ENCODE measurements at places on chromosomes 5 and 9.

DNA sequence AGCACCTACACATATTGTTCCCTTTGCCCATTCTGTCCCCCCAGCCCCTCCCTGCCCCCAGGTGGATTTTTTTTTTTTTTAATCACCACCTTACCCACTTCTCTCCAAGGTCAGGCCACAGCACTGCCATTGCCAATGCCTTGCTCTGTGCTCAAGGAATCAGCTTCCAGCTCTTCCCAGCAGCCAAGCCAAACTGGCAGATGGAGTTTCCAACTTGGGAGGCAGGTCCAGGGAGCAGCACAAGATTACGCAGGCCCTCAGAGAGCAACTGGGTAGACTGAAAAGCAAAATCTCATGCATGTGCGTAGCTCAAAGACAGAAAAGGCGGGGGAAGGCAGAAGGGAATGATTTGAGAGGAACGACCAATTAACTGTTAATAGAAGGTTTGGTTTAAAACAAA is 15.1 kb downstream of the GRHPR start:
- no peak for DNase-seq

DNA sequence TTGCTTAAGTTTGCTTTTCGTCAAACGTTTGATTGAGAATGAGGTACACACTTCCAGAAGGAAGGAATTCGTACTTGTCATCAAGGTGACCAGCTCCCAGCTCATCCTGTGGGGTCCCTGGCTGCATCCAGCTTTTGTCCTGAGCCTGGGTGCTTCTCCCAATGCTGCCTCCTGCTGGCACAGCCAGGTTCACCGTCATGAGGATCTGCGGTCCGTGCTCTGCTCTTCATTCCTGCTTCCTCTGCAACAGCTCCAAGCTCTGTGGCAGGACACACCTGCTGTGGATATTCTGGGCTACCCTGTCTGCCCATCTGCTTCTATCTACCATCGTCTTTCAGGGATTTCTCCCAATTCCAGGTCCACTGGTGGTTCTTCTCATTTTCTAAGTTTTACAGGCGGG is 13.3 kb upstream of the UBE2QL1 start:
- no peak for DNase-seq

GRCh38 chr9:110370315-110370714 is 32.7 kb upstream of the TXNDC8 start:
- DNase-seq = no peak

DNA sequence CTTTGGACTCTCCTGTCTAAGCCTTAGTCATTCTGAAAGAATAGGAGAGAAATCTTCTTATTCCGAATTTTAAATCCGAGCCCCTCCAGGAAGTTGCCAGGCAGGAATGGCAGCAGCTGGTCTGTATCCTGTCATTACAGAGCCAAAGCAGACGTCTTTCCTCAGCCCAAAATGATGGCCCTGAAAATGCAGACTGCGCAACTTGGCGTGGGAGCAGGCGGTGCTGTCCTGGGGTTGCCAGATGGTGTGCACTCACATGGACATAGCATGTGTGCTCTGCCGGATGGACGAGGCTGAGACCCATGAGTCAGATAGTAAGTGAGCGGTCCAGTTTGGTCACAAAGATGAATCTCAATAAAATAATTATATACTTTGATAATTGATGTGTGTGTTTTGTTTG is 410.4 kb downstream of the KCTD16 start:
- no peak for DNase-seq

DNA sequence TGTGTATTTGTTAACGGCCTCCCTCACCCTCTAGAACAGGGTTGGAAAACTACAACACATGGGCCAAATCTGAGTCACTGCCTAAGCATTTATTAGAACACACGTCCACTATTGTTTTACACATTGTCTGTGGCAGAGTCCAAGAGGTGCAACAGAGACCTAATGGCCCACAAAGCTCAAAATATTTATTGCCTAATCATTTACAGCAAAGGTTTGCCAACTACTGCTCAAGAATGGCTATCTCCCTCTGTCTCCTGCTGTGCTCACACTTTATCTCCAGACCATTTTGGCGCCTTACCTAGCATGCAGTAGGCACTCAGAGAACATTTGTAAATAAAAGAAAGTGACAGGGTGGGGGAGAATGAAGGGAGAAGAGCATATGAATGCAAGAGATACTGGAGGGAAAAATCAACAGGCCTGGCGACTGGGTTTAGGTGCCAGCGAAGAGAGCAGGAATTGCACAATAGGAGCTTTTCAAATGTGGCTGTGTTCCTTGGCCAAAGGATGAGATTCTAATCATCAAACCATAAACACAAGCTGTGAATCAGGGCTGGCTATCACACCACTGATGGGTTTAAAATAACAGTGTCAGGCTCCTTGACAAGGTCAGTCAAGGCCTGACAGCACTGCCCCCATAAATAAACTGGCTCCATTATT is 80.3 kb downstream of the EPB41L4A start:
- no peak for DNase-seq

- no peak for DNase-seq
Observed at GRCh38 chr9:97321251-97321650, 13.8 kb downstream of the CCDC180 start.

GRCh38 chr5:140166911-140167310 is 8.1 kb upstream of the CYSTM1 start:
- DNase-seq = peak; percentile 79

GRCh38 chr9:121672986-121673385 is 21.6 kb downstream of the DAB2IP start:
- peak; percentile 35 for DNase-seq

- no peak for DNase-seq
Observed at GRCh38 chr9:117549444-117549843, 134.6 kb upstream of the ASTN2 start.

- peak; percentile 15 for DNase-seq
Observed at GRCh38 chr5:164475339-164475977, 970.0 kb downstream of the MAT2B start.

DNA sequence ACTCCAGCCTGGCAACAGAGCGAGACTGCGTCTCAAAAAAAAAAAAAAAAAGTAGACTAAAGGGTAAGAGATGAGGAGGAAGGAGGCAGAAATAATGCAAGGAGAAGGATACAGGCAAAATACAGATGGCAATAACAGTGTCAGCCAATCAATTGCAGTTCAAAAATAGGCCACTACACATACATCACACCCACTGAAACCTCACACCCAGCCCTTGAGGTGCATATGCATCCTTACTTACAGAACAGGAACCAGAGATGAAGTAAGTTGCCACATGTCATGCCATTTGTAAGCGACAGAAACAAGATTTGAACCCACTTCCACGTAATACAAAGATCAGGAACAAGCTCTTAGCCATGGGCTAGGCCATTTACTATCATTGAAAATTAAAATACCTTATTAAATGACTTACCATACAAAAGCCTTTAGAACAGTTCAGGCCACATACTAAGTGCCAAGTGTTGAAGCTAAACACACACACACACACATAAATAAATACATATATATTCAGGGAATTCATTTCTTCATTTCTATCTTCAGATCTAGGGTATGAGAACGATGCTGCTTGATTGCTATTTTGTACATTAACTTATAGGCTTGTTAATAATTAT is 98.4 kb downstream of the FNBP1 start:
- peak; percentile 66 for DNase-seq

DNA sequence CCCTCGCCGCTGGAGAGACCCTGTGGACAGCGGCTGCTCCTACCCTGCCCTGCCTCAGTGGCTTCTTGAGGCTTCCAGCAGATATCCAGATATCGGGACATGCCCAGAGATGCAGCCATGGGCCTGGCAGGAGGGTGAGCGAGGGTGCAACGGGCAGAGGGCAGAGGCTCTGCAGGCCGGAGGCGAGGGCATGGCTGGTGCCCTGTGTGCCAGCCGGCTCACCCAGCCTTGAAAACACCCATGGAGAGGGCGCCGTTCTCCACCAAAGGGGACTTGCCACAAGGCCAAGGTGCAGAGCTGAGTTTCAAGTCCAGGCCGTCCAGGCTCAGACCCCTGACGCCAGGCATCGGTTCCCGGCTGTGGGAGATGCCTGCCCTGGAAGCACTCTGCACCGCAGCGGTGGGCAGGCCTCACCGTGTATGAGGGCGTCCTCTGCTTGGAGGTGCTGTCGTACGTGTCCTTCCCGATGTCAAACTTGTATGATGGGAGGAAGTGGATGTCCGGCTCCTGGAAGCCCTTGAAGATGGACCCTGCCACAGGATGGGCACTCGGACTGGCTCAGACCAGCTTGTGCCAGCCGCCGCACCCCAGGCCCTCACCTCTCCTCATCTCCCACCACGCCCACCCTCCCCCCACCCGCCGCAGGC is 8.9 kb downstream of the INPP5E start:
- no peak for DNase-seq

DNA sequence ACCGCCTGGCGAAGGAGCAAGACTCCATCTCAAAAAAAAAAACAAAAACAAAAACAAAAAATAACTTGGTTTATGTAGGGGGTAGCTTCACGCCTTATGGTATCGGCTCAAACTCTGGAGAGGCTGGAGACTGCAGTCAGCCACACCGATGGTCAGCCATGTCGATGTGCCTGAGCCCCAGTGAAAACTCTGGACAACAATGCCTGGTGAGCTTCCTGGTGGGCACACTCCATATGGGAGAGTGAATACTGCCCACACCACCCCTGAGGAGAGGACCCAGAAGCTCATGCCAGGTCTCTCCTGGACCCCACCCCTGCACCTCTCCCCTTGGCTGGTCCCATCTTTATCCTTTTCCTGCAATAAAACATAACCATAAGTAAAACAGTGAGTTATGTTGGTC is 19.6 kb downstream of the IPPK start:
- no peak for DNase-seq

DNA sequence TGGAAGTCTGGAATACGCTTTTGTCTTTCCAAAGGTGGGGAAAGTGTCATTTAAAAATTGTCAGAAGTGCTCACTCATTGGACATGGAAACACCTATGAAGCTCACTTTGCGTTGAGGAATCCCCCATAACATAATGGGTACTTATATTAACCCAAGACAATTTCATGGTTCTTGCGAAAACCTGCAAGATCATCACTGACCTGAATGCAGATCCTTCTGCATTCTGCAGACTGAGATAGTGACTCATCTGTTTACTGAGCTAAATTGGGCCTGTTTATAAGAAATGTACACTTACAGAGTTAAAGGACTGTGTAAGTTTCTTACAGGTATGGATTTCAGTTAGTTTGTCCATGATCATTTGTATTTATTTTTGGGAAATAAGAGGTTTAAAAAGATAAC is 153.0 kb downstream of the HMHB1 start:
- no peak for DNase-seq

DNA sequence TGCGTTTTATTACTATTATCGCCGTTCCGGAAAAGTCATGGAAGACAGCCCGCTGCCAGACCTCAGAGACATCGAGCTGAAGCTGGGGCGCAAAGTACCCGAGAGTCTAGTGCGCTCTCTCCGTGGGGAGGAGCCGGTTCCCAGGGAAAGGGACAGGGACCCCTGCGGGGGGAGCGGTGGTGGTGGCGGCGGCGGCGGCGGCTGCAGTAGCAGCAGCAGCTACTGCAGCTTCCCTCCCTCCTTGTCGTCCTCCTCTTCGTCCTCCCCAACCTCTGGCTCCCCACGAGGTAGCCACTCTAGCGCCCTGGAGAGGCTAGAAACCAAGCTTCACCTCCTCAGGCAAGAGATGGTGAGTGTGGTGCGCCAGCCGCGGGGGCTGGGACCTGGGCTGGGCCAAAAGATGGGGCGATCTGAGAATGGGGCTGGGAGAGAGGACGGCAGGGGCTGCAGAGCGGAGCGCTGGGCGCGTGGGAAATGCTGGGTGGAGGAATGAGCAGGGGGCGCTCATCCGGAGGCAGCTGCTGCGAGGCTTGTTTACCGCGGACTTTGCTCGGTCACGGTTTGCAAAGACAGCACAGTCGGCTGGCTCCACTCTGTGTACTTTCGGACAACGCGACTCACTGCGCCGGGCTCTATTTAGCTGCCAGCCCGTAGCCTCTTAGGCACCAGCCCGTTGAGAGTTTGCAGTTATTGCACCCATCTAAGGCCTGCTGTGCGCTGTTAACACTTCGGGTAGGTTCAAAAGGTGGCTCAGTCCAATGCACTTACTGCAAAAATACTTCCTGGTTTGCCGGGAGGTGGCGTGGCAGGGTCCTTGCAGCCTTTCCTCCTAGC is 1.1 kb downstream of the LURAP1L start:
- no peak for DNase-seq

DNA sequence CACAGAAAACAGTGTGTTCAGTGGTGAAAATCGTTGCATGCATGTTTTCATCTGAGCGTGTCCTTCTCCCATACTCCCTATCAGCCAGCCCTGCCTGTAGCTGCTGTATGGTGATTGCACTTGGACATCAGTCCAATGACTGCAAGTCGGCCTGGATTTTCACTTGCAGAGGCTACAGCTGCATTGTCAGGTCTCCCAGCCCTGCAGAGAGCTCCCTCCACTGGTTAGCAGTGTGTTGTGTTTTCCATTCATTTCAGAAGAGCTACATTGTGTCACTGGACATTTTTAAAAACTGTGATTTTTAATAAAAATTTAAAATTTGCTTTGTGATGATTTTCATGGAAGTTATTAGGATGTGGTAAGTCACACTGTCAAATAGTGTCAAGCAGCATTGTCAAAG is 96.6 kb downstream of the SYK start:
- no peak for DNase-seq

- DNase-seq = no peak
Observed at GRCh38 chr9:89854715-89855475, 250.1 kb downstream of the GADD45G start.

GRCh38 chr5:171633776-171634470 is 151.7 kb upstream of the SMIM23 start:
- DNase-seq = peak; percentile 75

- DNase-seq = no peak
Observed at GRCh38 chr9:104982543-104982942, 54.6 kb upstream of the ABCA1 start.

- DNase-seq = no peak
Observed at GRCh38 chr5:84285641-84286637, 98.7 kb downstream of the EDIL3 start.

DNA sequence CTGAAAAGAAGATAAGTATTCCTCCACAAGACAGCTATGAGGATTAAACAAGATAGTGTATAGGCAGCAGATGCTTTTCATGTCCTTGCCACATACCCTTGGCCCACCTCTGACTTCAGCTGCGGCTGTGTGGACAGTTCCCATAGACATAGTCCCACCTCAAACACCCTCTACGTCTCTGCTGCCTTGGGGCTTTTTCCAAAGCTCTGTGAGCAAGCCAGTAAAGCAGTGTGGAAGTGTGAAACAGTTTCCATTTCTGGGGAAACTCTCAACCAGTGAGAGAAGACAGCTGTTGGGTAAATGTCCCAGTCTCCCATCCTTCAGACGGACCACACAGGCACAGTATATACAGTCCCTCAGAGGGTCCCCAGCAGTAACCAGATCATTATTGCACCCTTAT is 125.5 kb downstream of the CDK5RAP2 start:
- DNase-seq = no peak

Measured in inflammatory macrophage treated with lipopolysaccharide for 1 hour (primary cell).